ENCODE measurements at places on chromosomes 3 and 15.
A peak's percentile ranks its signal among the peaks of the same experiment; 100 is the strongest.

GRCh38 chr3:13025778-13026518, 47.3 kb downstream of the IQSEC1 start:
- DNase-seq, result no peak

GRCh38 chr3:105747060-105747541, 121.7 kb downstream of the CBLB start:
- DNase-seq, result peak; percentile 72

GRCh38 chr15:31419820-31420219, 93.2 kb downstream of the KLF13 start:
- no peak for DNase-seq

GRCh38 chr15:59138243-59138642, 33.3 kb downstream of the CCNB2 start:
- peak; percentile 25 for DNase-seq

DNA sequence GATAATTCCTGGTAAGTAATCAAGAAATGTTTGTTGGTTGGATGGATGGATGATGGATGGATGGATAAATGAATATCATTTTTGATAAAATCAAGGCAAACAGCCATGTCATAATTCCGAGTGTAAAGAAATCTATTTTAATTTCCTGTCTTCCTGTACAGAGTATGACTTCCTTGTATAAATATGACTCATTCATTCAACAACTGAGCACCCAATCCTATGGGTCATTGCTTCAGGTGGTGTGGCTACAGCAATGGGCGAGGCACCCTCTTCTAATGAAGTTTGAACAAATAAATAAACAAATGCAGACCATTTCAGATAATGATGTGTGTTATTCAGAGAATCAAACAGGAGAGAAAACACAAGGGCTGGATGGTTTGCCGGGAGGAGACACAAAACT, 198.7 kb downstream of the TNIK start:
- DNase-seq, result no peak

DNA sequence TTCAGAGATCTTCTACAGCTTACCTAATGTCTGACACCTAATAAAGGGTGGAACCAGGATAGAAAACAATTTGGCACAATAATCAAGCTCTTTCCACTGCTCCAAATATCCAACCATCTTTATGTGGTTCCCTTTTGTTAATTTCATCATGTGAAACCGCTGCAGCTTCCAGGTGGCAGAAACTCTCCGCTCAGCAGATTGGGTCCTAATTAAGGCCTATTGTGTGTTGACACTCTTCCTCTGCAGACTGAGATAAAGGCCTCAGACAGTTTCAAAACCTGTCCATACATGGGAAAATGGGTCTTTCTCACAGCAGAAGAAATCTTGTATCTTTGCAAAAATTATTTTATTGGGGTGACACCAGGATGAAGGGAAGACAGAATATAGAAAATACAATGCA, 1002.4 kb upstream of the SEMA6D start:
- DNase-seq, result no peak

GRCh38 chr15:41985236-41986160, 13.1 kb upstream of the EHD4 start:
- no peak for DNase-seq

DNA sequence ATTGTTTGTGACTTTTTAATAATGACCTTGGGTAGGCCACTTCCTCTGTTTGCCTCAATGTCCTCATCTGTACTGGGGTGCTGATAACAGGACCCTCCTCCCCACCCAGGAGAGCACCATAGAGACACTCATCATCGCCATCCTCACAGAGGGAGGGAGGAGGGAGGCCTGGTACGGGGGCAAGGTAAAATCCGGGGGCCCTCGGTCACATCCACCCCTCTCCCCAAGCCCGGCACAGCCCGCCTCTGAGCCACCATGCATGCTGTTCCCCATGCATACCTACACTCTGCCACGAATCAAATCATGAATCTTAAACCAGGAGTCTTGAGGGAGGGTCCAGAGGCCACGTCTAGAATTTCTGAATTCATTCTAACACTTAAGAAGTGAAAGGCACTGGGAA, 74.9 kb upstream of the IQSEC1 start:
- no peak for DNase-seq

DNA sequence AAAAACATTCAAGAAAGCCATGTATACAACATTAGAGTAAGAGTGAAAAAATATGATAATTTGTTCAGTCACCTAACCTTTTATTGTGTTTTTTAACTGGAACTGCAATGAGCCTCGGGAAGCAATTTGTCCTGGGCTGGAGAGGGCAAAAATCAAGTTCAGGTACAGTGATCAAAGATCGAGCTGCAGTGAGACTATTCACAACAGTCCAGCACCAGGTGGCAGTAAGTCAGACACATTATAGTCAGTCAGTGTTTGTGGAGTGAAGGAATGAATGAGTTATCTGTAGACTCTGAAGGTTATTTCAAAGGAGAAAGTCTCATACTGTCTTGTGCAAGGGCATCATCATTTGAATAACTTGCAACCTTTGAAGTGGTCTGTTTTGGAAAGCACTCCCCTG, 116.6 kb downstream of the CHDH start:
- peak; percentile 12 for DNase-seq

DNA sequence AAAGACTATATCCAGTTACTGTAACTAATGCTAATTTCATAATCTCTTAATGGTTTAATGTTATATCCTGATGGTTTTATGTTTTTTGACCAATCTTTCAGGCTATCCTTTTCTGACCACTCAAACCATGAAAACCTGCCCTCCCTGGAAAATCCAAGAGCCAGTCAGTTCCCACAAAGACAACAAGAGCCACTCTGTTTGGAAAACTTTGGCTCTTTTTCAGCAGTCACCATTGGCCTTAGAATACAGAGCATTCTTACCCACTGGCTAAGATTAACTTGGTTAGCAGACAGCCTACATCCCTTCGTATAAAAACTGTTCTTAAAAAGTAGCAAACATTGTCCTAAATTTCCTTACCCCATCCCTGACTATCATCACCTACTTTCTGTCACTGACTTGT, 32.9 kb downstream of the ALCAM start:
- DNase-seq, result no peak

DNA sequence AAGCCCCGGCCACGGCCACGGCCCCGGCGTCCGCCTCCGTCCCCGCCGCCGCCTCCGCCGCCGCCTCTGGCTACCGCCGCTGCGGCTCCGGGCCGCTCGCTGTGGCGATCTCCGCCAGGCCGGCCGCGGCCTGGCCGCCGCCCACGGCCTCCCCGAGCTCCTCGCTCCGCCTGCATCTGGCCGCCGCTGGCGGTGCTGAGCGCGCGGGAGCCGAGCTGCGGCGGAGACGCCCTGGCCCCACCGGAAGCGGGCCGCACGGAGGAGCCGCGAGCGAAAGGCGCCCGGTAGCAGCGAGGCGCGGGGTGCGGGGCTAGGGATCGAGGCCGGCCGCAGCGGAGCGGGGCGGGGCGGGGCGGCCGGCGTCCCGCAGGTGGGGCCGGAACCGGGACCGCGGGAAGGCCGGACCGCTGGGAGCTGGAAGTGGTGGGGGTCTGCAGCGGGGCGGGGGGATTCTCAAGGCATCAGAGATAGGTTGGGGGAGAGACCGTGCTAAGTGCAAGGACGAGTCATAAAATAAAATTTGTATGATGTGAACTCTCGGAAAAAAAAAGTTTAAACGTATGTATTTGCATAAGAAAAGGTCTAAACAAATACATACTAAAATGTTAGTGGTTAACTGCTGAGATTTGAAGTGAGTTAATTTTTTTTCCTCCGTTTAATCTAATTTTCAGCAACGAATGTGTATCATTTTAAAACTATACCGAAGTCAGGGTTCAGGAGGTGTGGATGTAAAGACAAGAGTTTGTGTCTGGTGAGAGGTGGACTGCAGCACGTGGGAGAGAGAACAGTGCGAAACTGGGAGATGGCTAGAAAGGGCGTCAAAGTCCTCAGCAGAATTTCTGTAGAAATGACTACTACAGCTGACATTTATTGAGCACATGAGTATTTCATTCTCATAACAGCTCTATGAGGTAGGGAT, at the start of gene AVEN:
AVEN (minus strand) TSS at position 334 of the 919 bp plus-strand sequence; CDS start at position 176, 158 bp downstream.
- peak; percentile 41 for DNase-seq

- DNase-seq, result no peak
These were observed 48.7 kb upstream of the DYNC1LI1 start for GRCh38 chr3:32619395-32619794.

- no peak for DNase-seq
These were observed 27.8 kb downstream of the ATP1B3 start for GRCh38 chr3:141904203-141904602.

DNA sequence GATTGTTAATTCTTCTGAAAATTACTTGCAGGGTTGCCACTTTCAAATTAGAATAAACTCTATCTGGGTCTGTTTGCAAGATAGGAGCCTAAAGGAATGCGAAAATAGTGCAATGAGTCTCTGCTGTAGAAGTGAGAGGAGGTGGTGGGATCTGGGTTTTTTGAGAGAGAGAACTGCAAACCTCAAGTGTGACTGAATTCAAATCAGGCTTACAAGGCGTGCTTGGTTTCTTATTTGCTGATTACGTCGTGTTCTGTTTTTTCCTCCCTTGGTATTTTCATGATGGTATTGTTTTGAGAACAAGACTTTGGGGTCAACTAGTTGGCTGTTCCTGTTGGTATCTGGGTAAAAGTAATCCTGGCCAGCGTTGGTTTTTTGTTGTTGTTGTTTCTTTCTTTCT, 490.9 kb upstream of the CFAP20DC start:
- DNase-seq, result no peak

- no peak for DNase-seq
These were observed 129.0 kb downstream of the SEMA6D start for GRCh38 chr15:47846128-47846868.

- no peak for DNase-seq
These were observed 14.1 kb upstream of the TMEM115 start for GRCh38 chr3:50373146-50374051.

- DNase-seq, result no peak
These were observed 5.2 kb downstream of the ACY1 start for GRCh38 chr3:51988286-51989146.

GRCh38 chr3:60542995-60543394, 708.3 kb downstream of the FHIT start:
- DNase-seq, result peak; percentile 21

- DNase-seq, result no peak
These were observed 430.6 kb downstream of the MECOM start for GRCh38 chr3:169232863-169233262.

DNA sequence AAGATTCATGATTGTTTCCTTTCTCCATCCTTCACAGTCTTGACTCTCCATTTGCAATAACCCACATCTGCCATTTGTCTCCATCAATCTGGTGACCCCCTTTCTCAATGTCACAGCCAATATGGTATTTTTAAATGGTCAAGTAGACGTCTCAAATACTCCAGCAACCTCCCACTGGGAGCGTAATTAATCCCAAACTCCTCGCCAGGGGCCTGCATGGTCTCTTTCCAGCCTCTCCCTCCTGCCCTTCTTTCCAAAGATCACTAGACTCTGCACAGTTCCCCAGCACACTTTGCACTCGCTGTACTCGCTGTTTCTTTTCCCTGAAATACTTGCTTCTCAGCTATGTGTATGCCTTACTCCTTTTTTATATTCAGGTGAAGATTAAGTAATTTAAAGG, 115.3 kb downstream of the PLCH1 start:
- peak; percentile 25 for DNase-seq

DNA sequence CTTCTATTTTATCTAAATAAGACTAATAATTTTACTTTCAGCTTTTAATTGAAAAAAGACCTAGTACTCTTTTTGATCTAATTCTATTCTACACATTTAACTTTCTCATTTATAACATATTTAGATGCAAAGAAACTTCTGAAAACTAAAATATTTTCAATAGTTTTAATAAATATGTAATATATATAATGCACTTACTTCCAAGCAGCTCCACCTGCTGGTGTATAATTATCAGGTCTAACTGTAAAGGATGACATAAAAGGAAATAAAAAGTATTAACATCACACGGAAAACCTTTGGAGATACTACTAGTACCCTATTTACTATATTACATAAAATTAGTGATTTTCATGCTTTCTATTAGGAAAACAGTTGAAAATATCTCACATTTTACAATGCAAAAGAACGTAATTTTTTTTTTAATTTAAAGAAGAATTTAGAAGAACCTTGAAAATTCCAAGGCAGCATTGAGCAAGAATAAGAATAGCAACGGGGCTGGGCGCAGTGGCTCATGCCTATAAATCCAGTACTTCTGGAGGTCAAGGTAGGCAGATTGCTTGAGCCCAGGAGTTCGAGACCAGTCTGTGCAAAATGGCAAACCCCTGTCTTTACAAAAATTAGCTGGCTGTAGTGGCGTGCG, 10.2 kb downstream of the PLSCR5 start:
- peak; percentile 12 for DNase-seq

GRCh38 chr3:50817756-50818529, 143.2 kb downstream of the DOCK3 start:
- DNase-seq, result no peak

GRCh38 chr3:4882548-4882947, 96.7 kb upstream of the BHLHE40 start:
- DNase-seq, result no peak

DNA sequence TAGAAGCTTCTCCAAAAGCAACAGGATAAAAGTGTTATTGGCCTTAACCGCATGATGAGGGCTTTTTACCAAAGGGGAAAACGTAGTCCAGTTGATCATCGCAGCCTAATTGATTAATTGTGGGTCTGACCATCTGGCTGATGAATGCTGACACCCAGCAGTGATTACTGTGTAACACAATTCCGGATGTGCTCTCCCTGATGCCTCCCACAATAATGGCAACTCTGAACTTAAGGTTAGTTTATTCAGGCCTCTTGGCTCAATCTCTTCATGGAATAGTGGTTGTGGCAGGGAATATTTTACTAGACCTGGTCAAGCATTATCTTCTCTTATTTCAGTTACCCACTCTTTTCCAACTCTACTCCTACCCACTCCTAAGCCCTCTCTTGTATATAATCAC, 332.9 kb downstream of the TIGIT start:
- no peak for DNase-seq

- DNase-seq, result no peak
These were observed 9.8 kb downstream of the CSK start for GRCh38 chr15:74791667-74792066.

- DNase-seq, result no peak
These were observed 65.6 kb upstream of the MYZAP start for GRCh38 chr15:57526076-57526475.

DNA sequence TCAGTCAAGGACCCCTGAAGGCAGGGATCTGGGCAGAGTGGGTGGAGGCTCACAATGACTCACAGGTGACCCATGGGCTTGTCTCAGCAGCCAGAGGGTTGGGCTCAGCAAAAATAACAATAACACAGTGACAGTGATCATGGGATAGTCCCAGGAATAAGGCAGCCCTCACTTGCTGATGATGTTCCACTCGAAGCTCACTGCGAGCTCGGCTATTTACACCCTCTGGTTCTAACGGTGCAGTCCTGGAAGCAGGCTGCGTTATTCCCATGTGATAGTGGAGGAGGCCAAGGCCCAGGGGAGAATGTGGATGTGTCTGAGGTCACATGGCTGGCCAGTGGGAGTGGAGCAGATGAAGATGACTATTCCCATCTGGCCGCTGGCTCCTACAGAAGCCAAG, 16.2 kb downstream of the CCDC33 start:
- DNase-seq, result no peak

- no peak for DNase-seq
These were observed 87.0 kb downstream of the KLHL25 start for GRCh38 chr15:85707519-85708338.

- DNase-seq, result no peak
These were observed 17.4 kb downstream of the SLC6A1 start for GRCh38 chr3:11009898-11010297.

- DNase-seq, result peak; percentile 51
These were observed 7.2 kb upstream of the MFGE8 start for GRCh38 chr15:88920186-88920891.

GRCh38 chr15:74500401-74500800, 39.4 kb upstream of the UBL7 start:
- no peak for DNase-seq

Data from fibroblast of upper back skin (primary cell).